ENCODE measurements at places on chromosomes 7 and 10. TPM values are rescaled to one million over a fixed set of nuclear protein-coding genes. Genes with fewer than 3 reads are reported as not detected.

The PRSS1 gene
- polyA plus RNA-seq, result not detected

The STAMBPL1 gene
- polyA plus RNA-seq, result 1.8 TPM

The PHYH gene
- 49.4 TPM for polyA plus RNA-seq

The PARD3 gene
- polyA plus RNA-seq, result 71.7 TPM

The TRPV5 gene
- 0.58 TPM for polyA plus RNA-seq

The ZNF25 gene
- 15.1 TPM for polyA plus RNA-seq

The AMPH gene
- 16.7 TPM for polyA plus RNA-seq

The TSPAN12 gene
- polyA plus RNA-seq, result 199 TPM

The DEPP1 gene
- polyA plus RNA-seq, result 8.0 TPM

The SEMA3E gene
- polyA plus RNA-seq, result 2.3 TPM

The PGAM2 gene
- polyA plus RNA-seq, result 1.4 TPM

- DNase-seq, result no peak
Measured at GRCh38 chr7:40447345-40447744, 312.5 kb downstream of the SUGCT start.

DNA sequence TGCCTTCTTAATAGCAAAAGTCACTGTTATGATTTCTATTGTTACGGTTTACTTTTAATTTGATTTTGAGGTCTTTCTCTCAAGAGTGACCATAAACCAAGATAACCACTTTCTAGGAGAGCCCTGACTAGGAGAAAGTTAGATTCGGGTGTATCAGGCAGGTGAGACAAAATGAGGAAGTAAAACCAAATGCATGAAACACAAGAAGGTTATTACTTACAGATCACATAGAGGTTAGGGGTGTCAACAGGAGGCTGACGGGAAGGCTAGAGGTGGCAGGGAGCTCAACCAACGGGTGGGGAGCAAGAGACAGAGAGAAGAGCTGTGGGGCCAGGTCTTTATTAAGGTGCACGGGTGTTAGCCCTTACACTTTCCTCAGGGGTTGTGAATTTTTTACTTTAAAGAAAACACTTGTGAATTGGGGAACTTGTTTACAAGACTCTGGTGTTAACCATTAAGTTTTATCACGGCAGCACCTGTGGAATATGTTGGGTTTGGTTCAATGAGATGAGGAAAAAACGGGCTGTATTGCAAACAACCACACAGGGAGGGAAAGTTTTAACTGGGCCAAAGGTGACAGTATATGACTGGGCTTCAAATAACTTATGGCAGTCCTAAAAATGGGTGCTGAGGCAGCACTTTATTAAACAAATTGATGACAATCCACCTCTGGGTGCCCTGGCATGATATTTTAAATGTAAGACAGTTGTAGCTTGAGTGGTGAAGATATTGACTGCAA, 154.9 kb downstream of the SDHAF3 start:
- DNase-seq, result no peak

- DNase-seq, result no peak
Measured at GRCh38 chr10:69045441-69046300, 42.2 kb upstream of the SRGN start.

DNA sequence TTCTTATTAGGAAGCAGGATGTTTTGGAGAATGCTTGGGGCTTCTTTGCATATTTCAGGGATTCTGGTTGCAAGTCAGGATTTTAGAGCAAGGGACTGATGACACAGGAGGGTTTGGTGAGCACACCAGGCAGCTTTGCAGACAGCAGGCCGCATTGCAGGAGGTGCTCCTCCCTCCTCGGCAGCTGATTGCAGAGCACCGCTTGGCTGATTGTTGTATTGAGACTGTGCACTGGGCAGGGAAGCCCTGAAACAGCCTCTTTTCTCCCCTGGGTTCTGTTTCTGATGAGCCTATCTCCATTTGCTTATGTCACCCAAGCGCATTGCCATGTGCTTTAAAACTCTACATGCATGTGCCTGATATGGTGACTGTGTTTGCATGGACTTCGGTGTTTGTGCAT, 769.6 kb downstream of the GRID1 start:
- no peak for DNase-seq

- DNase-seq, result no peak
Measured at GRCh38 chr10:94627511-94627910, 56.0 kb upstream of the CYP2C18 start.

DNA sequence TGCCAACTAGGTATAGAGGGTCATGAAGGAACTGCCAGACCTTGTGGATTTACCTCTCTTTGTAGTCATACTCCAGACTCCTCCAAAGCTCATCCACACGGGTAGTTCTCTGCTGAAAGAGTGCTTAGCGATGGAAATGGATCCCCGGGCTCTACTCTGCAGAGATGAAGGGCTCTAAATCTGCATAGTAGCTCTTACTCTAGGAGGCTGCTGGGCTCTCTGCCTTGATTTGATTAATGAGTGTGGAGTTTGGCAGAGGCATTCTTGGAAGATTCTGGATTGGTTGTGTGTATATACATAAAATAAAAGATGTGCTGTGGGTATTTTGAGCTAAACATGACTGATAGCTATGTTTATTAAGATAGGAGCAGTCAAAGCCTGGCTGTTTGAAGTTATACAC, 21.3 kb upstream of the CPXM2 start:
- no peak for DNase-seq

- DNase-seq, result no peak
Measured at GRCh38 chr7:143979359-143979758, 20.8 kb upstream of the OR6B1 start.

GRCh38 chr7:73618538-73618937, 5.8 kb downstream of the MLXIPL start:
- no peak for DNase-seq

DNA sequence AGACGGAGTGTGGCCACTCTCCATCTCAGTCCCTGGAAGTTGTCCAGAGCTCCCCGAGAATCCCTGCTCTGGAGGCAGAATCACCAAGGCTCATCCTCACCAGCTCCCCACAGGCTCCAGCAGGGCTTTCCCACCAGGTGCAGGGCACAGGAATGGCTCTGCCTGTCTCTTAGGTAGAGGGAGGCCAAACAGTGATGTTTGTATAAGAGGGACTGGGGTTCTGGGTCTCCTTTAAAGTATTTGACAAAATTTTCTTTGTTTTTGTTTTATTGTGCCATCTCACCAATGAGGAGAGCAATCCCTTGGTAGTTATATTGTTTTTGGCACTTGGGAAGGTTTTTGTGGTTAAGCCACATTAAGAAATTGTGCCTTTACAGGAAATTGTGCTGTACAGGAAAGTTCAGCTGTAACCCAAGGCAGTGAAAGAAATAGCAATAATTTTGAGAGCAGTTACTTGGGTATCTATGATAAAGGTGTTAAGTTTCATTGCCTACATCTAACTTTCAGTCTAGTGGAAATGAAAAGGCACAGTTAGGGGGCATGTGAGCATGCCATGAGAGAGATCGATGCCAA, 219.3 kb upstream of the PRSS58 start:
- DNase-seq, result no peak

DNA sequence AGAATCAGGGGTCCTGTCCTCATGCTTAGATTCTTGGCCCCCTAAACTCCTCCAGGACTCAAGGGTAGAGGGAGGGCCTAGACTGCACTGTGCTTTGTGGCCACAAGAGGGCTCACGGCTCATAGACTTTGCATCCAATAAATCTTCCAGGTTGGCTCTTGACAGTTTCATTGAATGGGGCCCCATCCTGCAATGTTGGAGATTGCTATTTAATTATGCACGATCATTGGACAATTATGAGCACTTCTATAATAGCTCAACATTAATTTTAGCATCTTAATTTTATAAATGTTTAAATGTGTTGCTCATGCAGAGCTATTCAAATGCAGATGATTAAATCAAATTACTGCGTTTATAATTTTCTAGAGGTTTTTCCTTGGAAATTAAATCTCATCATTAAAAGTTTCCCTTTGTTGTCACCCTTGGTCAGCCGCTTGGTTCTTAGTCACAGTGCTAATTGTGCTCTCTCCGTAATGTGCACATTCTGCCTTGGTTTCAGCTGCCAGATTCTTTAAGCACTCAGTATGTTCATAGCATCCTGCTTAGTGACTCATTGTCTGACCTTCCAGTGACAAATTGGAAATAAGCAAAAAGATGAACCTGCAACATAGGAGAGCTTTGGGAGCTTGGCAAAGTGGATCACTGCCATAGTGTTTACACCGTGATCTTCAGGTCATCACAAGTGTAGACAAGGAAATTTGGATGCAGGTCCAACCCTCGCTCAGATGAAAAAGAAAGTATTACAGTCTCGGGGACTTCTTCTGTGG, 33.4 kb upstream of the PLPP4 start:
- peak; percentile 23 for DNase-seq

GRCh38 chr7:99461221-99461620, 4.7 kb downstream of the ATP5MF start:
- DNase-seq, result no peak

DNA sequence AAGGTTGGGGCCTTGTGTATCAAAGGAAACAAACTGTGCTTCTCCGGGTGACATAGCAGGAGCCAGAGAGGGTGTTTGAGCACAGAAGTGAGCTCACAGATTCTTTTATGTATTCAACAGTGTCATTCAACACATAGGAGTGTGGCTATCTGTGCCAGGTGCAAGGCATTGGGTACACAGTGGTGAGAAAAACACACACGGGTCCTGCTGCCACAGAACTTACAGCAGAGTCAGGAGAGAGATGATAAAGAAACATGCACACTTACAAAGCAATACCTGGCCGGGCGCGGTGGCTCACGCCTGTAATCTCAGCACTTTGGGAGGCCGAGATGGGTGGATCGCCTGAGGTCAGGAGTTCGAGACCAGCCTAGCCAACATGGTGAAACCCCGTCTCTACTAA, 16.3 kb upstream of the ECHDC3 start:
- no peak for DNase-seq

- peak; percentile 43 for DNase-seq
Measured at GRCh38 chr7:134140889-134141867, 14.0 kb downstream of the LRGUK start.

- no peak for DNase-seq
Measured at GRCh38 chr7:126495001-126495400, 757.7 kb downstream of the GRM8 start.

GRCh38 chr7:6166443-6166891, 106.0 kb downstream of the CYTH3 start:
- no peak for DNase-seq

DNA sequence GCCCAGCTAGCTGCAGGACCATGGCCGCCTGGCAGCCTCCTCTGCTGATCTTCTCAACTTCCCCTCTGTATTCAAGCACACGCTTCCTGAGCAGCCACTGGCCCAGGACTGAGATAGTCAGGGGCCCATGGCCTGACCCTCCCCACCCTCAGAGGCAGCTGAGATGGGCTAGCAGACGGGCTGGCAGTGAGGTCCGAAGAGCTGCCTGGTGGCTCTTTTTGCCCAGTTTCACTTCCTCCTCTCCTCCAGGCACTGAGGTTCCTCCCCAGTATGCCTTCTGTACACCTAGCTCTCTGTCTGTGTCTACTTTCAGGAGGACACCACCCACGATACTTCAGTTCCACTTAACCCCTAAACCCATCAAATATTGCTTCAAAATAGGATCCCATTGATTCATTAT, 395.6 kb downstream of the TNS3 start:
- DNase-seq, result no peak

DNA sequence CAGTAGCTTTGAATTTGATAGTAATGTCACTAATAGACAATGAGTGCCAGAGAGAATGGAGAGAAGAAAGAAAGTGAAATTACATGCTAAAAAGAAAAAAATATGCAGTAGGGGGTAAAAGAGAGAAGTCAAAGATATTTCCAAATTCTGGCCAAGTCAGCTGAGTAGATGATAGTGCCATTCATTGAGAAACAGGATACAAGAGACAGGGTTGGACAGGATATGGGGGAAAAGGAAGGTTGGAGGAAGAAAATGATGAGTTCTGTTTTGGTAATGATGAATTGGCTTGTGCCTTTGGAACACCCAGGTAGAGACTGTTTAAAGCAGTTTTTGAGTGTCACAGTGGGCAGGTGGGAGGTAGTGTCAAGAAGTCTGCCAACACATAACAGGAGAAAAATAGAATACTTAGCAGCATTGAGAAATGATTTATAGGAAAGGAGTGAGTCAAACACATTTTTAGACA, 78.3 kb downstream of the LRRC17 start:
- no peak for DNase-seq

GRCh38 chr7:21828841-21829240, 116.9 kb downstream of the CDCA7L start:
- DNase-seq, result no peak

DNA sequence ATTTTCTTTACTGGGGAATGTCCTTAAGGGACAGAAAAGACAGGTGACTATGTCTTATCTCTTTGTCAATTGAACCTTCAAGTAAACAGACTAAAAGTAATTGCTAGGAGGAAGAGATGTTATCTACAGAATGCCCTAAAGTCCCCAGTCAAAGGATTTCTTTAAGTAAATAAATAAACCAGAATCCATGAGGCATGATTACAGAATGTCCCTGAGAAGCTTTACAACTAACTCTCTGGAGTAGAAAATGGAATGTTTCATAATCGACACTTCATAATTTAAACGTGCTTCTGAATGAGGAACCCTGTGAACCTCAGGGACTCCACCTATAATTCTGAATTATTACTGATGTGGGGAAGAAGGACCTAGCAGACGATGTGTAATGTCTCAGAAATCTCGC, 187.9 kb upstream of the IMMP2L start:
- no peak for DNase-seq

DNA sequence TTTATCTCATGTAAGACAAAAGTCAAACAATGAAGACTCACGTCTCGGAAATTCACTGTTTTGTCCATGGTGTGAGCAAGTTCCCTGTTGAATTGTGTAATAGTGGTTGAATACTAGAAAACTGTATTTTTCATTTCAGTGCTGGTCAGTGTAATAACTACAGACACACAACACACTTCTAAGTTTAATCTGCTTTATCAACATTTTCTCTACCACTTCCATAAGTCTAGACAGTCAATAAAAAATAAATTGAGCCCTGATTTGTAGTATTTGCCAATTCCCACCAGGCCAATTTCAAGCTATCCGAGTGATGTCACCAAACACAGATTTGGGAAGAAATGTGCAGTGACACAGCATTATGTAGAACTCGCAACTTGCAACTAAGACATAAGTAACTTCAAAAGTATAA, 81.9 kb downstream of the GPR141 start:
- no peak for DNase-seq

GRCh38 chr10:598415-599170, 90.9 kb downstream of the DIP2C start:
- no peak for DNase-seq

DNA sequence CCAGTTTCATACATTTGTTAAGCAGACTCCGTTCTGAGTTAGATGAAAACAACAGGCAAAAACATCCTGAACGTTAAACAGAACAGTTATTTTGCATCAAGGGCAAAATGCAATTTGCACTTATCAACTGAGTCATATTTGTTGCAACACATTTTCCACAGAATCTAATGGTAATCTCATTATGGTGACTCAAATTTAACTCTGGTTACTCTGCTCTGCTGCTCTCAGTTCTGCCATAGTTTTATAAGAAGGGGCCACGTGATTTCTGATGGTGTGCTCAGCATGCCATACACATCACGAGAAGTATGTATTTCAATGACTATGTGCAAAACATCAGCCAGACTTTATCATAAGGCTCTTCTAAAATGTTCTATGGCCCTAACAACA, 148.8 kb downstream of the CHCHD3 start:
- DNase-seq, result no peak

Data from right renal pelvis (tissue), 4 donors.